ENCODE measurements at places on chromosomes 1 and 21.

- DNase-seq = no peak
Observed at GRCh38 chr1:205751036-205751651, 1.2 kb upstream of the NUCKS1 start.

DNA sequence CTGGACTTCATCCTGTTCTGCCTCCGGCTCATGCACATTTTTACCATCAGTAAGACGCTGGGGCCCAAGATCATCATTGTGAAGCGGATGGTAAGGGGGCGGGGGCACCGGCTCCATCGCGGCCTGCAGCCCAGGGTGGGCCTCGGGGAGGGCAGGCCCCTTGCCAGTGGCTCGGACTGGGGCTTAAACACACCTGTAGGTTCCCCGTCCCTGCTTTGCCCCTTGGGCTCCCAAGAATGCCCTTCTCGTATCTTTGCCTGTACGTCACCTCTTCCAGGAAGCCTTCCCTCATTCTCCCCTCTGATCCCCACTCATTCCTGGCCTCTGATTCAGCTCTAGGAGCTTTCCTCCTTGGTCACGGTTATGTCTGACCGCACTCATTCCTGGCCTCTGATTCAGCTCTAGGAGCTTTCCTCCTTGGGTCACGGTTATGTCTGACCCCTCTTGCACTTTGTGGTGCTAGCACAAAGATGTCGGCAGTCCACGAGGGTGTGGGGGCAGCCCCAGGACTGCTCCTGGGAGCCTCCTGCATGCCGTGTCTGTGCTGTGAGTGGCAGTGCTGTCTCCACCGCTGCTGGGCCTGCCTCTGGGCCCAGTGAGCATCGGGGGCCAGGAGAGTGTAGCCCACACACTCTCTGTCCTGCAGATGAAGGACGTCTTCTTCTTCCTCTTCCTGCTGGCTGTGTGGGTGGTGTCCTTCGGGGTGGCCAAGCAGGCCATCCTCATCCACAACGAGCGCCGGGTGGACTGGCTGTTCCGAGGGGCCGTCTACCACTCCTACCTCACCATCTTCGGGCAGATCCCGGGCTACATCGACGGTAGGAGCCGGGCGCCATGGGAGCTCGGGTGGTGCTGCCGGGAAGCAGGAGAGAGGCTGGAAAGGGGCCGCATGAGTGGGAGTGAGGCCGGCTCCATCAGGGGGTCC lies 49.1 kb upstream of the LRRC3 start:
- DNase-seq = peak; percentile 69

DNA sequence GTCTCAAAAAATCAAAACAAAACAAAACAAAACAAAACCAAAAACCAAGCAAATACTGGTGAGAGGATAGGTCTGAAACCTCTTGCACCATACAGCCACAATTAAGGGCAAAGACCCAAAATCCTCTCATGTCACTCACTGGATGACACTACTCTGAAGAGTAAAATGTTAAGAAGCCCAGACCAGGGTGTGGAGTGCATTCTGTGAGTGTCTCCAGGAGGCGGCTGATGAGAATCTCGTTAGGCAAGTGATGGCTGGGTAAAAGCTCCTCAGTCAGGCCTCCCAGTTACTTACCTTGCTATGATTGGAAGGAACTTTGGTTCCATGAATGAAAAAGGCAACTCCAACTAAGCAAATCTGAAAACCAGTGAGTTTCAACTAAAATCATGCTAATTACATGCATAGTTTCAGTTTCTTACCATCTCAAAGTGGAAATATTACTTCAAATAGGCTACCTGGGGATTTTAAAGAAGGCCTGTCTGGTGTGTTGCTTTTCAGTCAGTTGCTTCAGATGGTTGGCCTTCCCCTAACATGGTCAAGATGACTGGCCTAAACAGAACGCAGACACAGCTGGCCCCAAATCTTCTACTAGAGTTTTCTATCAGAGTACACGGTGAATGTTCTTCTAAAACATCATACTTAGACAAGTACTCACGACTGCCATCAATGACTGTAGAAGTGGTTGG lies 95.1 kb downstream of the KIAA0319L start:
- no peak for DNase-seq

GRCh38 chr1:247269133-247269532 lies 13.3 kb downstream of the VN1R5 start:
- no peak for DNase-seq

DNA sequence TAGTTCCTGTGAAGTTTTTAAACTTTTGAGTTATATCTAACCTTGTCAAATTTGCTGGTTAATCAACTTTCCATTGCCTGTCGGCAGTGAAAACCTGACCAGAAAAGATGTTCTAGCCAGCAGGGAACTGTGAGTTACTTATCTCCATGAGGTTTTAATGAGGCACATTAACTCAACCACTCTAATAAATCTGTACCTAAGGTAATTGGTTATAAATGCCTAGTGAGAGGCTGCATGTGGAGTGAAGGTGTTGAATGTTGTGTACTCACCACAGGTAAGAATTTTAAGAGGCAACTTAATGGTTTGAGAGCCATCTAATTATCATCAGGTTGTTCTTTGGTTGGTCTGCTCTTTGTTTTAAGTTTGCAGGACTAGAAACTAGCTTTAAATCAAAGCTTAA lies 138.4 kb upstream of the LHX8 start:
- no peak for DNase-seq

DNA sequence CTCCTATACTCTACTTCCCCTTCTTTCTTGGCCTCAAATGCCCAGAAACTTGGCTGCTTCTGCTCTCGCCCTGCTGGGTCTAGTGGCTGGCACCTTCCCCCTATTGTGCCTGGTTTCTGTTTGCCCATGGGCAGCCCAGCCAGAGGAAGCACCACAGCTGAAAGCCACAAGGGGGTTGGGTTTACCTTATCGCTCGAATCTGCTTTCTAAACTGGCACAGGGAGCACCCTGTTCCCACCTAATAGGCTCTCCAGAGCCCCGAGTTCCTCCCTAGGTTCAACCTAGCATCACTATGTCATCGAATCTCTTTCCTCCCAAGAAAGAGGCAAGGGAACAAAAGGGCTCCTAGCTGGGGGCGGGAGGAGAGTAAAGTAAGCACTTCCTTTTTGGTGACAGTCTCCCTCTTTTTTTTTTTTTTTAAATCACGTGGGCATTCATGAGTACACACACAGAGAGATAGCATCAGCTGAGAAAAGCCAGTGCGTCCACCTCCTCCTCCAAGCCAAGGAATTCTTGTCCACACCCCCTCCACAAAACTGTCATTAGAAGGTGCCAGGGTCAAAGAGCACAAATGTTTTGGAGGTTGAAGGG lies 72.8 kb downstream of the PLEKHA6 start:
- no peak for DNase-seq

DNA sequence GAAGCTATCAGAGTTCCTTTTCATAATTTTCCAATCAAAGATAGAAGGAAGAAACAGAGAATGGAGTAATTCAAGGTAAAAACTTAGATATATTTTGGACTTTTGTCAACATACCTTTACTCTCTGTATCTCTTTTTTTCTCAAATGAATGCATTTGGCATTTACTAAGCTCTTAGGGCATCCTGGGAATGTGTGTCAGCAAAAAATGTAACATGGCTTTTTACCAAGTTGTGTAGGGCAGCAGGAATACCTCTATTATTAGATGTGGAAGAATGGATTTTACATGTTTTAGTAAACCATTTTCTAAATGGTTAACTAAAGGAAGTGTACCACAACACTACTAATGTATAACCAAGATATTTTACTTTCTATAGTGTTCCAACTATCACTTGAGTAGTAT lies 4.2 kb upstream of the COL11A1 start:
- DNase-seq = no peak

DNA sequence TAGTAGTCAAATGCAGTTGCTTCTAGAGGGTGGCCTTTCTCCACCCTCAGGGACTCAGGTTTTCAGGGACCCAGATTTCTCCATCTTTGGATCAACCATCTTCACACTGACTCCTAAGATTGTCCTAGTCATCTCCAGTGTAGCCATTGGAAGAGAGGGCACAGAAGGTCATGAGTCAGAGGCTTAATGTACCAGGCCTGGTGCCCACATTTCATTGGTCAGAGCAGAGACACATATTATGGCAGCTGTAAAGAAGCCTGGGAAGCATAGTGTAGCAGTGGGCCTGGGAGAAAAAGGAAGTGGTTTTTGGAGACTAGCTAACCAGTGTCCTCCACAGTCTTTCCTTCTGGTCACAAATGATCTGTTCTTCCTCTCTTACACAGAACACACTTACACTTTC lies 122.5 kb downstream of the GIPC2 start:
- no peak for DNase-seq

GRCh38 chr1:184734980-184735379 lies 19.7 kb downstream of the EDEM3 start:
- no peak for DNase-seq

DNA sequence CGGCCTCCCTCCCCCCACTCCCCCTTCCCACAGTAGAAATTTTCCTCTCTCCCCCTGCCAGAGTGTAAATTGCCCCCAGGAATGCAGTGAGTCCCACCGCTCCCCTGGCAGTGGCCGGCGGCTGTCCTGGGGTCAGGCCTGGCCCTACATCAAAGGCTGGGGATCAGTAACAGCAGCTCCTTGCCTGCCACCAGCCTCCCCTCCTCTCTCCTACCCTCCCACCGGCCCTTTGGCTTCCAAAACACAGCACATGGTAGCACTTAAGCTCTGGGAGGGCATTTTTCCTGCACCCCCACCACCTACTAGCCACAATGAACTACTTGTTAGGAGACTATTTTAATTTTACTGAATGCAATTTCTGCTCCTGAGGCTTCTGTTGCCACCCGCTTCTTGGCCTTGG lies 9.0 kb upstream of the COL8A2 start:
- no peak for DNase-seq

DNA sequence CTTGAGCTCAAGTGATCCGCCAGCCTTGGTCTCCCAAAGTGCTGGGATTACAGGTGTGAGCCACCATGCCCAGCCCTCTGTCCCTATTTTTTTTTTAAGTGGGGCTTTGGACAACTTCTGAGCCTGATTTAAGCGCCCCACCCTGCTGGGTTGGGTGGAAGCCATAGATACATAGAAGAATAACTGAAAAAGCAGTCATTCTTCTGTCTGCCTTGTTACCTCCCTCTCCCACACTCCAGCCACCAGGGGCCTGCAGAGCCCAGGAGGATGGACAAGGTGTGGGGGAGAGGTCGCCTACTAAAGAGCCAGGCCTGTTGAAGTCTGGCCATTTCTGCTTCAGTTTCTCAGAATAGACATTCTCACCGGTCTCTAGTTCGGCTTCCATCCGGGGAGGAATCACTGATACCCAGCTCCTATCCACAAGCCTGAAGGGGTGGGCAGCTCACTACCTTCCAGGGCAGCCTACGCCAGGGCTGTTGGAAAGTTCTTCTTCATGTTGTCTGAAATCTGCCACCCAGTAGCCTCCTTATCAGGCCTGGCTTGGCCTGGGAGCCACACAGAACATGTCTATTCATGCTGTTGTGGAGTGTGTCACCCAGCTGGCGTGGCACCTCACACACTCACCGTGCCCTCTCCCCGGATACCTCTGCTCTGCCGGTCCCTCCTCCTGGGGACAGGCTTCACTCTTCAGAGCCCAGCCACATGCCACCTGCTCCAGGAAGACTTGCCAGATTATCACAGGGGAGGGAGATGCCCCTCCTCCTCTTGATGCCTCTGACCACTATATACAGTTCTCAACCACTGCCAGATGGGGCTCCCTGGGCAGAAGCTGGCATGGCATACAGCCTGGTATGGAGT lies 27.7 kb downstream of the KNCN start:
- no peak for DNase-seq

- DNase-seq = no peak
Observed at GRCh38 chr1:44089371-44090048, 29.1 kb upstream of the KLF17 start.

DNA sequence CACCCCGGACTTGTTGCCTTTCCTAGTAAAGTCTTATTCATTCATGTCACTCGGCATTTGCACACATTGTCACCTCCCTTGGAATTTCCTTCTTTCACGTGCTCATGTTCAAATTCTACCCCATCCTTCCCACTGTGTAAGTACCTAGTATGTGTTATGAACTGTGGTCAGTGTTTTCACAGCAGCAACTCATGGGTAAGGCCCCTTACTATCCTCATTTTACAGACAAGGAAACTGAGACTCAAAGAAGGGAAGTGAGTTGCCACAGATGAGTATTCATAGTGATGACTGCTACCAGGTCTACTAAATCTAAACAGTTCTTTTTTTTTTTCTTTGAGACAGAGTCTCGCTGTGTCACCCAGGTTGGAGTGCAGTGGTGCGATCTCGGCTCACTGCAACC lies 10.5 kb downstream of the CITED4 start:
- no peak for DNase-seq

DNA sequence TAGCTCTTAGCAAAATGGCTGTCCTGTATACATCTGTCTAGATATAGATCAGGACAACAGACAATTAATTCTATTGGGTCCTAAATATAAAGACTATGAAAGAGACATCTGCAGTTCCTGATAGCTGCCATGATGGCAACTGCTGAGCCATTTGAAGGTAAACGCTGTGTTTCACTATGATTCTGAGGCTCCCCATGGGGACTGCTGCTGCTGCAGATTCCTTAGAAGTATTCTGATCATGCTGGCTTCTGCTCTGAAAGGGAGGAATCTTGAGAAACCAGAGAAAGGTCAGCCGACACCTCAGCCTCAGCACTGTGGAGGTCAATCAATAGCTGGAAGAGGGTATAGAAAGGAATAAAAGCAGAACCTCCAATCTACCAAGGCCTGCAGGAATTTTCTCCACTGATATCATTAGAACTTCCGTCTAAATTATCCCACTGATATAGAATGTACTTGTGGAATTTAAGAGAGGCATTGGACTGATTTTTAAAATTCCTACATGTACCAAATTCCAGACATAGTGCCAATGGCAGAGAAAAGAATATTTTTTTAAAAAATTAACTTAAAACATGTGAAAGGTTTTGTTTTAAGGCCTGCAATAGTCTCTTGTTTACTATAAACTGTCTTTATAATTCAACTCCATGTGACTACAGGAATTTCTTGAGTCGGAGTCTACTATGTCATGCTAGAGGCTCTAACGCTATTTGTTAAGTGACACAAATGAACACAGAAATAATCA lies 53.2 kb downstream of the DDAH1 start:
- no peak for DNase-seq

DNA sequence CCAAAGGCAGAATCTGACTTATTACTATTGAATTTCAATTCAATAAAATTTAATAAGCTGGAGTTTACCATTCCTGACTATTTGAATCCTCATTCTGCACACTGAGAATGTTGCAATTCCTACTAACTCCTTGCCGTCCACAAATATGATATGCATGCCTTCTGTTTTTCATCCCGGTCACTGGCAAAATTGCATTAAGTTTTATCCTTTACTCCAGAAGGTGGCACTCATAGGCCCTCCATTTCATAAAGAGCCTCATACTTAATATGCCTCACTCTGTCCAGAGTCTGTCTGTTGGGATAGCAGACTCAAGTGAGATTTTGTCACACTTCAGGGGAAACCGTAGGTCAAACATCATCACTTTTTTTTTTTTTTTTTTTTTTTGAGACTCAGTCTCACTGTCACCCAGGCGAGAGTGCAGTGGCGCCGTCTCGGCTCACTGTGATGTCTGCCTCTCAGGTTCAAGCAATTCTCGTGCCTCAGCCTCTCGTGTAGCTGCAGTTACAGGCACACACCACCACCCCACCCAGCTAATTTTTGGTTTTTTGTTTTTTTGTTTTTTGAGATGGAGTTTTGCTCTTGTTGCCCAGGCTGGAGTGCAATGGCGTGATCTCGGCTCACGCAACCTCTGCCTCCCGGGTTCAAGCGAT lies 27.3 kb downstream of the F11R start:
- no peak for DNase-seq
